HS-27A (cell line): ENCODE measurements at places on chromosomes 11 and 22.

DNA sequence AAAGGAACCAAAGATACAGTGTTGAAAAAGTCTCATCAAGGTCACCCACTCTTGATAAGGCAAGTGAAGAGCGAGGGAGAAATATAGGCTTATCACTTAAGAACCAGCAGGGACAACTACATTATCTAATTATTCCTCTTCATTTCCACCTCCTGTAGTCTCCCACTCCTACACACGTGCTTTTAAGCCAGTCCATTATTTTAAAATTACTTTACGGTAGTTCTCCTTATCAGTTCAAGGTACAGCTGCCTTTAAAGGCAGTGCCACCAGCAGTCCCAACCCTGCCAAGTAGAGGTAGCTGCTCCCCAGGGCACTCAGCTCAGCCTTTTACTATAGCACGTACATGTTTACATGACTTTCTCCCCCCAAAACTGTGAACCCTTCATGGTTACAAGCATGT lies 161.5 kb upstream of the BLID start:
- DNase-seq: no peak

DNA sequence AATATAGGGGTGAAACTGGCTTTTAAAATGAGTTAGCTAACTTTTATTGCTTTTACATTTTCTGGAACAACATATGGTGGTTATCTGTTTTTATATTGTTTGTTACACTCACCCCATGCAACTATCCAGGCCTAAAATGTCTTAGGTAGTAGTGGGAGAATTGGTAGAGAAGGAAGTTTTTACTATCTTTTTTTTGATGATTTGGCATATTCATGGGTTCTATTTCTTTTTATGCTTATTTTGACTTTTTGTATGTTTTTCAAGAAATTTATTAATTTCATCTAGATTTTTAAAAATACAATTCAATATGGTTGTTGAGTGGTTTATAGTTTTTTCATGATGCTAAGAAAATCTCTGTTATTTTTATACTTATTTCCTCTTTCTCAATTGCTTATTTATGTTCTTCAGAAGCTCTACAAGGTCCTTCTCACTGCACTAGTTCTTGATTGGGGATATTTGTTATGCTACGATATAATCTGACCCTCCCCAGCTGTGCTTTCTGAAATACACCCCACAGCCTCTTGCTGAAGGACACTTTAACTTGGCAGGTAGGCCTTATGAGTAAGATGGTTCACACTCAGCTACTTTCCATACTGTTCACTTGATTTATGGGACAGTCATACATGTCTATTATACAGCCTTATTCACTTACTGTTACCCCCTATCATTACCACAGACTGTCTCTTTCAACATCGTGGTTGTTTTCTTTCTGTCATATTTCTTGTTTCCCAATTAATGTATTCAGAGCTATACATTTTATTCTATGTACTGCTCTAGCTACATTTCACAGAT lies 431.2 kb downstream of the METTL15 start:
- DNase-seq: no peak

GRCh38 chr11:17738151-17738973 lies 3.8 kb downstream of the KCNC1 start:
- DNase-seq: no peak

GRCh38 chr11:15754221-15754620 lies 602.1 kb downstream of the SOX6 start:
- no peak for DNase-seq

GRCh38 chr11:6614446-6614845 lies 2.4 kb upstream of the TAF10 start:
- no peak for DNase-seq

- no peak for DNase-seq
Observed at GRCh38 chr11:27820249-27820648, 120.0 kb upstream of the BDNF start.

GRCh38 chr11:110366291-110366690 lies 63.5 kb upstream of the FDX1 start:
- DNase-seq: no peak

DNA sequence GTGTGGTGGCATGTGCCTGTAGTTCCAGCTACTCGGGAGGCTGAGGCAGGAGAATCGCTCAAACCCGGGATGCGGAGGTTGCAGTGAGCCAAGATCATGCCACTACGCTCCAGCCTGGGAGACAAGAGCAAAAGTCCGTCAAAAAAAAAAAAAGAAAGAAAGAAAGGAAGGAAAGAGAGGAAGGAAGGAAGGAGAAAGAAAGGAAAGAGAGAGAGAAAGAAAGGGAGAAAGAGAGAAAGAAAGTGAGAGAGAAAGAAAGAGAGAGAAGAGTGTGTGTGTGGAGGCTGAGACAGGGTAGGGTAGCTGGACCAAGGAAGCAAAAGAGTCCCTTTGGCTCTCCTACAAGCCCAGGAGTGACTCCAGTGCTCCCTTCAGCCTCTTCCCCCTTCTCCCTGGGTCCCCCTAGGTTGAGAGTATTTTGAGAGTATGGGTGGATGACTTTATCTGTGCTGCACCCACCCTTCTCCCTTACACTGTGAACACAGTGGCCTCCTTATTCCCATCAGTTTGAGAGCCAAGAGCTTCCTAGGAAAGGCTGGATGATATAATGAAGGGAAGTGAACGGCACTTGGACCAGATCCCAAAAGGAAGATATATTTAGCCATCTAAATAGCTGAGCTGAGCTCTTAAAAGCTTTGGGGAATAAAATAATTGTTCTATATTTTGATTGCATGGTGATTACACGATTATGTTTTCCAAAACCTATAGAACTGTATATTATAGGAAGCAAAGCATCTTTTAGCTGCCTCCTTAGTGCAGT lies 9.5 kb upstream of the DENND5A start:
- no peak for DNase-seq

- DNase-seq: no peak
Observed at GRCh38 chr11:112885744-112886433, 75.3 kb upstream of the NCAM1 start.

- no peak for DNase-seq
Observed at GRCh38 chr11:74932797-74933196, 16.1 kb downstream of the XRRA1 start.

DNA sequence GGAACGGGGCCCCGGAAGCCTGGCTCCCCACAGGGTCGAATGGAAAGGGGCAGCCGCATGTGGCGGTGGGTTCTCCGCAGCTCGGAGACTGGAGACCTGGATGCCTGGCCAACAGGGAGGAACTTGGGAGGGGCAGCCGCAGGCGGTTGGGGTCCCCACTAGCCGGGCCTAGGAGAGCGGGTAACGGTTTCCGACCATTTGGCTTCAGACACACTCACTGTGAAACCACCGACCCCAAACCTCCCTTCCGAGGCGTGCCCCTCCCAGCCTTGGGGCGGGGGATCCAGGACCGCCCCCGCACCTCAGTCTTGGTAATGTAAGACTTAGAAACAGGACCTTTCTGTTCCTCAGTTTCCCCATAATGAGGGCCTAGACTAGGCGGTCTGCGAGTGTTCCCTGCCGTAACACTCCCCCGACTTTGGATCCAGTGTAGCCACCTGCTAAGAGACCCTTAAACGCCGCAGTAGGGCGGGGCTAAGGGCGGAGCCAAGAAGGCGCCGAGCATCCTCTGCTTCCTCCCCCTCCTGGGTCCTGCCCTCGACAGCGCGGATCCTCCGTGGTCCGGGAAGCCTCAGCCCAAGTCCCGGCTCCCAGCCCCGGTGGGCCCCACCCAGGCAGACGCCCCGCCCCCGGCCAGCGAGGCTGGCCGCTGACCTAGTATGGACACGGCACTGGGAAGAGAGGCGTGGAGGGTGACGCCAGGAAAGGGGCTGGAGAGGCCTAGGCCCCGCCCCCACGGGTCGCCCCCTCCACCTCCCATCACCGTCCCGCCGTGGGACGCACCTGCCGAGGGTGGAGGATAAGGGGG lies 1.8 kb upstream of the RASGRP2 start:
- no peak for DNase-seq

DNA sequence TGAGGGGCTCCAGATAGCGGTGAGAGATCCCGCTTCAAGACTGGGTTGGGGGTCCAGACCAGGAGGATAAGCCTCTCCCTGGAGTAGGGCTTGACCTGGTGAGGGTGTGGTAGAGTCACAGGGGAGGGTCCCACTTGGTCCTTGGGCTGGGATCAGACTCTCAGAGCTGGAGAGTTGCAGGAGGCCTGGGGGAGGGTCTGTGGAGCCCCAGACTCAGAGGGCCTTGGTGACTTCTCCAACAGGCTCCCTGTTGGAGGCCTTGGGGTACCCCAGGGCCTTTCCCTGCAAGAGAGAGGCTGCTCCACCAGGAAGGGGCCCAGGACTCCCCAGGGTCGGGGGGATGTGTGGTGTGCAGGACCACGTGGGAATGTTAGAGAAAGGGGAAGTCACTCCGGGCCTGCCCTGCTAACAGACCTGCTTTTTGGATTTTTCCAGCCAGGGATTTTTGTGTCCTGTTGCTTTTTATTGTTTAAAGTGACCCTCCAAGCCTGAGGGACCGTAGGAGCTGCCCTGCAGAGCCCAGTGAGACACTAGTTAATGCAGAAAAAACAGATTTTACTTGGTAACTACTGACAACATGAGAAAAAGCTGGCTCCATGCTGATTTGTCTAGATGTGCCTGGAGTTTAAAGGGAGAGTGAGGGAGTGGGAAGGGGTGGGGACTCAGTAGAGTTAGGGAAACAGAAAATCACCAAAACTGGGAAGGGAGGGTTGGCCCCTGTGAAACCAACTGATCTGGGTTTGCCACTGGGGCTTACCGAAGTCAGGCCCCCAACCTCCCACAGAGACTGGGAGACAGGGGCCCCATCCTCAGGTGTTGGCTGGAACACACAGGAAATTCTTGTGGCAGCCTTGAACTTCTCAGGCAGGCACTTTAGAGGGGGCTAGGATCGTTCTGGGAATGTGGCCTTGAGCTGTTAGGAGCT lies 801 bp upstream of the TXNRD2 start:
- no peak for DNase-seq

- DNase-seq: no peak
Observed at GRCh38 chr22:36398601-36399471, 11.1 kb upstream of the MYH9 start.

- no peak for DNase-seq
Observed at GRCh38 chr11:36151933-36152580, 137.2 kb downstream of the COMMD9 start.

GRCh38 chr11:111792314-111792713 lies 26.1 kb upstream of the PPP2R1B start:
- DNase-seq: no peak

DNA sequence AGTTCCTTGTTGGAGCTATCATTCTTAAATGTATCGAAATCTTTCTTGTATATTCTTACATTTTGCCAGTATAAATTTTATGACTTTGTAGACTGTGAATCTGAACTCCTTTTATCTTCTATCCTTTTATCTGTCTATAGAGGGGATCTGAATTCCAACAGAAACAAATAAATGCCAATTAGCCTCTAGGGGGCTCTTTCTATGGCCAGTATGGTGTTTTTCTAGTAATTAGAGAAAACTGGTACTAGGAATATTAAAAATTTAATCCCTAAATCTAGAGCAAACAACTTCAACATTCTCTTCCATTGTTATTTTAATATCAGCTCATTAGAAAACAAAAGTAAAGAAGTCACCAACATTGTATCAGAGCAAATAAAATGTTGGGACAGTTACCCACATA lies 21.5 kb upstream of the CAT start:
- DNase-seq: no peak

DNA sequence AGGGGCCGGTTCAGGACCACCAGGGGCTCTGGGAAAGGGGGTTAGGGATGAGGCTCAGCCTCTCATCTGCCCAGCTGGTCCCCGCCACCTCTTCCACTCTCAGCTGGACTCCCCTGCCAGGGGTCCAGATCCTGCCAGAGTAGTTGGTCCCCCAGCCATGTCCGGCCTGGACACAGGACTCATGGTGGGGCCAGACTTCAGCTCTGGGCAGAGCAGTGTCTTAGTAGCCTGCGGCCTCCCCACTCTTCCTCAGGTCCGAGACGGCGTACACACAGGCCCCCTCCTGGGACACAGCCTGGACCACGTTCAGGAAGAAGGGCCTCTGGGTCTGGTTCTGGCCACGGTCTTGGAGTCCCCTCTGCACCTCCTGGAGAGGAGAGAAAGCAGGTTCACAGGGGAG lies 25.1 kb downstream of the GGT5 start:
- no peak for DNase-seq

- no peak for DNase-seq
Observed at GRCh38 chr11:33787076-33787475, 12.8 kb upstream of the FBXO3 start.

- no peak for DNase-seq
Observed at GRCh38 chr11:2381494-2382128, 4.5 kb downstream of the CD81 start.

DNA sequence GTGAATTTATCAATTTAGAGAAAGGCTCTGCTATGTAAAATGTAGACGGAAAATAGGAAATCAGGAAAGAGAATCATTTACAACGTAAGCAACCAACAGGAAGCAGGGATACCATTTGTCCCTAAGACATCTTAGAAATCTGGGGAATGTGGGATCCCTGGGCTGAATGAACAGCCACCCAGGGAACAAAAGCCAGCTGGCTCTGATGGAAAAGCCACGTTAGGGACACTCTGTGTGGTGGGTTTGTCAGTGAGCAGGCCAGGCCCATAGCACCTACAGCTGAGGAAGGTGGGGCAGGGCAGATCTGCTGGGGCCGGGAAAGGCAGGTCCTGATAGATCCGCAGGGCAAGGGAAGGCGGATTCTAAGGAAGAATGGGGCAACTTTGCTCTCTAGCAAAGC lies 87.1 kb upstream of the CSNK2A3 start:
- DNase-seq: no peak

- no peak for DNase-seq
Observed at GRCh38 chr22:50305393-50305922, 2.0 kb downstream of the PLXNB2 start.

GRCh38 chr11:14059491-14059890 lies 97.0 kb downstream of the SPON1 start:
- no peak for DNase-seq

GRCh38 chr11:119051440-119052162 lies 5.4 kb downstream of the HYOU1 start:
- no peak for DNase-seq

GRCh38 chr11:114258696-114259095 lies 37.5 kb upstream of the NNMT start:
- DNase-seq: no peak

DNA sequence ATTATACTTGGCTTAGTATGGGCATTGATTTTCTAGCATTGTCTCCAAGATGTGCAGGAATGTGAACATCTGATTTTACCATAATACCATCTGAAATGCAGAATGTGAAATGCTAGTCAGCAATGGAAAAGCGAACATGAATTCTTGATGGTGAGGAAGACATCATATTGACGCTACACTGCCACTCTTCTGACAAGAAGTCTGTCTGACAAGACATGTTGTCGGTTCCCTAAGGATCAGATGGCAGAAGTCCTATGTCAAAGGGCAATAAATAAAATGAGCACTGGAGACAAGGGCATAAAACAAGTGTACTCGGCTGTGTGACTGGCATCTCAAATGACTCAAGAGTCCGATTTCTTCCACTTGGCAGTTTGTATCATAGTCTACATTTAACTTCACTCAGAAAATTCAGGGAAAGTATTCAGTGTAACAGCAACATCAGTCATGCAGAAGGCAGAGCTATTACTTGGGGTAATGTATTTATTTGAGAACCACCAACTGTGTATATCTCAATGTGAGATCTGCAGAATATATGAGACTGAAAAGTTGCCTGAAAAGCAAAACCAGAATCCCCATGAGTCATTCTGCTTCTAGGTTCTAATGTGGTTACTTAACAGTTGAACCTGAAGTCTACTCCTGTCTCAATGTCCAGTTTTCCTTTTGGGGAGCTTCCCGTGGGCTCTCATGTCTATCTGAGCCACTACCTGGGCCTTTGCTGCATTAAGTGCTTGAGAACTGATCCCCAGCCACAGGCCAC lies 51.5 kb downstream of the SLC17A6 start:
- no peak for DNase-seq

- no peak for DNase-seq
Observed at GRCh38 chr11:14529321-14529720, 9.1 kb upstream of the PSMA1 start.

GRCh38 chr11:108093128-108093904 lies 28.1 kb upstream of the ACAT1 start:
- DNase-seq: no peak
